ENCODE measurements at places on chromosomes 12 and 14.

DNA sequence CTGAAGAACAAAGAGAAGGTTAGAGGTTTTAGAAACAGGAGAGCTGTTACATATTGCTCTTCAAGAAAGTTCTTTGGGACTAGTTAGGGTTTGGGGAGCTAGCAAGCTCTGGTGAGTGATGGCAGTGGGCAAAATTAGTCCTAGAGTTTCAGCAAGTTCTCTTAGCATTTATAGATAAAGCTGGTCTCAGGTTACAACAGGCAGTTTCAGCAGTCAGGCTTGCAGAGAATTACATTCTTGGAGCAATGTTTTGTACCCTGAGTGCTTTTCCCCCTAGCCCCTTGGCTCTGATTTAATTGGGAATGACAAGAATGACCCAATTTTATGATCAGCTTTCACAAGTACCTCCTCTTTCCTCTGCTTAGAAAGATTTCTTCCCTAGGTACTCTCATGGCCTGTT, 21.4 kb upstream of the EID3 start:
- no peak for DNase-seq

DNA sequence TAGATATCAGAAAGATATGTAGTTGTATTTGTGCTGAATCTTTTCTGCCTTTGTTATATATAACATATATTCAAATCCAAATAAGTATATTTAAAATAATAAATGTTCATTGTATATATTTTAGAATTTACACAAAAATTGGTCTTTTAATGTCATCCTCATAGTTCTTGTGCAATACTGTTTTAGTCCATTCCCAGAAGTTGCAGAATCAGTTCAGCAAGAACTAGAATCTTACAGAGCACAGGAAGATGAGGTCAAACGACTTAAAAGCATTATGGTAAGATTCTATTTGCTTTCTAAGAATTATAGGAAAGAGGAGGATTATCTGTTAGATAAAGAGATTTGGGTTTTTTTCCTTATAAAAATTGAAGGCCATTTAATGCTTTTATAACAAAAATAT, 51.0 kb downstream of the SCFD1 start:
- DNase-seq: no peak

GRCh38 chr12:62629971-62630739, 163.5 kb downstream of the MON2 start:
- DNase-seq: no peak

GRCh38 chr14:99590746-99591555, 13.1 kb downstream of the CCDC85C start:
- no peak for DNase-seq

- no peak for DNase-seq
These were observed 30.9 kb upstream of the TUBA1C start for GRCh38 chr12:49233842-49234526.

DNA sequence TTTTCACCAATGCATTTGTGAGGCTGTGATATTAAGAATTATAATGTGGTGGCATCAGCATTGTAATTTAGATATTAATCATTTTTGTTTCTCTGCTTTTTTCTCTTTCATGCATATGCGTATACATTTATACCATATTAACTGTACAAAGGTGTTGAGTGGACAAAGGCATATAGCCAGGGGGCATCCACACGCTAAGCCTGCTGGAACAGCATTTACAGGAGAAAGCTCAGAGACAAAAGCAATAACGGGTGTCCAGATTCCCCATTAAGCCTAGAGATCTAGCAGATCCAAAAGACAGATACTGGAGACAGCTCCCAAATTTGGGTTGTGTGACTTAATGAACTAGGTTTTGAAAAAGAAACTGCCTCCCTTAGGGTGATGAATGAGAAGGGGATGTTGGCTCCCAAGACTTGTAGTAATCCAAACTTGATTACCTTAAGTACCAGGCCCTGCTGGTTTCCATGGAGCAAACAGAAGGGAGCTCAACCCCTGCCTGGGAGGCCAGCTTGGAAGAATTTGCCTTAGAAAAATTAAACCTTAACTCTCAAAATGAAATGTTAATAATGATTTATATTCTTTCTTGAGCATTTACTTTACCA, 181.9 kb downstream of the SLC6A15 start:
- DNase-seq: no peak

GRCh38 chr12:77161944-77162343, 96.6 kb upstream of the E2F7 start:
- no peak for DNase-seq

DNA sequence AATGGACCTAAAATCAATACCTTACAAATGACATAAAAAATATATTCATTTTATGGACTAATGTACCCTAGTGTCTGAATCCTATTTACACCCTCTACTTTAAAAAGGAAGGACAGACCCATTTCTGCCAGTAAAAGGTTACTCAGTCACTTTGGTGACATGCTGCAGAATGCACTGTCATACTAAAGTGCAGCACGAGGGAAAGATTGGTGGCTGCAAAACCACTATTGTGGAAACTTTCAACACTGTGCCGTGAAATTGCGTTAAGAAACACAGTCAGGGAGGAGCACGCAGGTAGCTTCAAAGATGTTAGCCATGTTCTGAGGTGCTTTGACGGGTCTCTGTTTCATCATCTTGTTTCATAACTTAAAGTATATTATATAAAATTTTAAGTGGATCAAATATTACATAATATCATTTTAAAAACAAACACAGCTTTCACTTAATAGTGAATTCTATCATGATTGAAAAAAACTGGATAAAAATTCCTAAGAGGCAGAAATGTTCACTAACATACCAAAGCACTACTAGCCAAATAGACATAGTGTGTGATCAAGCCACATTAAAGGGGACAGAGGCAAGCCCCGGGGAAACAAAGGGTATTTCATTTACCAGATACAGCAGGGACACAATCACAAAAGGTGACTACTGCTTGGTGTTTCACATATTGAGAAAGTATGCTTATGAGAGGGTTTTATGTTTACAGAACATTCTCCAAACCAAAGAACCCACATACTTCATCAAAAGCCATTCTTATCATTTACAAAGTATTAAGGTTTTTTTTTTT, 330.8 kb upstream of the SOX5 start:
- no peak for DNase-seq

DNA sequence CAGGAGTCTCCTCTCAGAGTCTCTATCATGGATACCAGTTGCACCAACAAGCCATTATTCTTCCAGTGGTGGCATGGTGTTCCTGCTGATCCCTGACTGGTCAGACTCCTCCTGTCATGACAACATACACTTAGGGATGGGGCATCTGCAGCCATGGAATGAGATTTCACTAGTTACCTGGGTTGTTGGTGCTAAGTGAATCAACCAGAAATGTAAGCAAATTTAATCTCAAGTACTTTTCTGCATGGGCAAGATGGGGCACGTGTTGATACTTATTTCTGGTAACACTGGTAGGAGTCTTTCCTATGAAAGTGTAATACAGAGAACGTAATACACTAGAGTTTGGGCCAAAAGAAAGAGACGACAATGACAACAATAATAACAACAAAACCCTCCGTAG, 211.5 kb upstream of the FOXN3 start:
- no peak for DNase-seq

DNA sequence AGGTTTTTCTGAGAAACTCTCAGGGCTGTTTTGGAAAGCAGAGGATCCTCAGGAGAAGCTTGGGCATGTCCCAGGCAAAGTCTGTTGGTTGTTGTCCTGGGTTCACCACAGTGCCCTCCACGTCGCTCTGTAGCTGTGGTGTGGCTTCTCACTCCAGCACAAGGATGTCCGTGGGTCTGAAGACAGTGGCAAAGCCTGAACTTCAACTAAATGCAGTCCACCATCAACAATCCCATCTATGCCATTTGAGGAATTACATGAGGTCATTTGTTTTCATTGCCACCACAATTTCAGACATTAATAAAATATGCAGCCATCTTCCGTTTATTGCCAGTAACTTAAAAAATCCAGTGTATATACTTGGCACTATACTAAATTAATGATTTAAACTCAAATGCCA, 272.1 kb downstream of the LRIG3 start:
- DNase-seq: no peak

GRCh38 chr12:50677858-50678257, 86.0 kb upstream of the ATF1 start:
- no peak for DNase-seq

DNA sequence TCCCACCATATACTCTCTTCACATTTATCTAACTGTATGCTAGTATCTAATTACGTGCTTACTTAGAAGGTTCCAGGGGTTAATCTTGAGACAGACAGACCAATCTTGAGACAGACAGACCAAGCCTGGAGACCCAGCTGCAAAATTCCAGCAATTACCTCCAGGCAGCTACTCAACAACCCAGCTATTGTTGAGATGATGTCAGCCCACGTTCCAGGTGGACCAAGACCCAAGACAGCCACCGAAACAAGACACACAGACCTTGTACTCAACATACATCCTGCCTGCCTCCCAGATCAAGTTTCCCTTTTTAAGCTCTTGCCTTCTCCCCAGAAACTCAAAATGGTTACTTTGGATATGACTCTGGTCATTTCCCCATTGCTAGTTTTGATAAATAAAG, 64.9 kb upstream of the VASH1 start:
- no peak for DNase-seq

GRCh38 chr12:72075401-72075800, 136.8 kb downstream of the TPH2 start:
- DNase-seq: no peak

DNA sequence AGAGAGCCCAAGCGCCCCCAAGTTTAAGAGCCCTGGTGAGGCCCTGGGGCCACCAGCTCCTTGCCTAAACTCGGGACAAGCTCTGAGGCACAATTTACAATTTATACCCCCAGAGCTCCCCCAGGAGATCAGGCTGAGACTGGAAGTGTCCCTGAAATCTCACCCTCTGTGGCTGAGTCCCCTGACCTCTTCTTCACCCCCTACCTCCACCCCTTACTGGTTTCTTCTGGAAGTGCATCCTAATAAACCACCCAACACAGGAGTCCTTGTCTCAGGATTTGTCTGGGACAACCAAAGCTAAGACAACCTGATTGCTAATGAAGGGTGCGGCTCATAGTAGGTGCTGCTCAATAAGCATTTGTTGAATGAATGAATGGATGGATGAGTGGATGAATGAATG, 206.4 kb downstream of the BCL11B start:
- DNase-seq: no peak

GRCh38 chr14:100058777-100059437, 6.3 kb upstream of the EVL start:
- DNase-seq: no peak

DNA sequence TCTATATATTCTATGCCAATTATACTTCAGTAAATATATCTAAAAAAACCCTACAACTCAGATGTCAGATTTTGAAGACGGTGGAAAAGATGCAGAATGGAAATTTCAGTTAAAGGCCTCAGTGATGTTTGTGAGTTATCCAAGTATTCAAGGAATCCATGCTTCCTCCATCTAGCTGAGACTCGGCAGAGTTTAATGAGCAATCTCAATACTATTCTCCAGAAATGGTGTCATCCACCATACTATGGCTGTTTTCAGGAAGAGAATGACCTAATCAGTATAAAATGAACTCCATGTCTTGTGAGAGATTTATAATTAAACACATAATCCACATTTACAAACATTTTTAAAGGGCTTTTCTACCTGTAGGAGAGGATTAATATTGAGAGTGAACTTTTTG, 66.0 kb downstream of the KLHL28 start:
- no peak for DNase-seq

DNA sequence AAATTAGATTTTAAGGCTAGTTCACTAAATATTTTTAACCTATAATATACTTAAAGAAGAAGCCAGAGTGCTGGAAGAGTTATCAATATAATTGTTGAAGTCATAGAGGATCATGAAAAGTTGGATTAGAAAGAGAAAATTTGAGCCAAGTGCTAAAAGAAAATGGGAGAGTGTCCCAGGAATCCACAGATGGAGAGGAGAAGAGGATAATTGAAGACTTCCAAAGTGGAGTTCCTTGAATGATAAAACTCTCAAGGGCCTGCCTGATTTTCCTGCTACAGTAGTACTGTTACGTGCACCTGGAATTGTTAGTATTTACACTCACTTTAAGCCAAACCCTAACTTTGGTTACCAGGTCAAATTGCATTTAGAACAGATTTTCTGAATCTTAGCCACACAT, 113.2 kb downstream of the MSRB3 start:
- no peak for DNase-seq

GRCh38 chr12:132998741-132999140, 12.6 kb downstream of the ZNF26 start:
- DNase-seq: no peak

DNA sequence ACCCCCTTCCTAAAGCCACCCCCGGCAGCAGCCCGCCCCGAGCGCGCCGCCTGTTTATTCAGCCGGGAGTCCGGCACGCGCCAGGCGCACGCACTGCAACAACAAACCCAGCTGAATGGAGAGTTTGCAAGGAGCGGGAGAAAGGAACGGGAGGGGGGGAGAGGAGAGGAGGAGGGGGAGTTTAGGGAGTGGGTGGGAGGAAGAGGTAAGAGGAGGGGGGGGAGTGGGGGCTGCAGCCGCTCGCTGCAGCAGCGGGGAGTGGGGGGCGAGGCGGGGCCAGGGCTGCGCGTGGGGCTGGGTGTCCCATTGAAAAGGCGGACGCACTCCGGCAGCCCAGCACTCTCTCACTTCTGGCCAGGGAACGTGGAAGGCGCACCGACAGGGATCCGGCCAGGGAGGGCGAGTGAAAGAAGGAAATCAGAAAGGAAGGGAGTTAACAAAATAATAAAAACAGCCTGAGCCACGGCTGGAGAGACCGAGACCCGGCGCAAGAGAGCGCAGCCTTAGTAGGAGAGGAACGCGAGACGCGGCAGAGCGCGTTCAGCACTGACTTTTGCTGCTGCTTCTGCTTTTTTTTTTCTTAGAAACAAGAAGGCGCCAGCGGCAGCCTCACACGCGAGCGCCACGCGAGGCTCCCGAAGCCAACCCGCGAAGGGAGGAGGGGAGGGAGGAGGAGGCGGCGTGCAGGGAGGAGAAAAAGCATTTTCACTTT, at the start of gene ASCL1:
Gene ASCL1, plus strand, starts transcription at position 336 of the 712 bp plus-strand sequence. CDS start 571 bp downstream, outside the sequence.
- no peak for DNase-seq

DNA sequence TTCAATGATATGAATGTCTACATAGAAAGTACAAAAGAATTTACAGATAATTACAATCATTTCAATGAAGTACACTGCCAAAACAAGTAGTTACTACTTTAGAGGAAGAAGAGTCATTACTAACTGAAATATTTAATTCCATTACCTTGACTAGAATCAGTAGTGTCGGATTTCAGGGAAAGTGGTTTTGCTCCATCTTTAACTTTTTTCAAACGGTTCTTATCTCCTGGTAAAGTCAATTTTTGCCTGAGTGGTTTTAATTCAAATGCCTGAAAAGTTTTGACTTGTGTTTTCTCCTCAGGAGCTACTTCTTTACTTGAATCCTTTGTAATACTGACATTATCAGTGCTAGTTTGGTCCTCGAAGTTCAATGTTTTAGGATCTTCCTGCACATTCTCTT, 6.9 kb downstream of the ZFC3H1 start:
- no peak for DNase-seq

- DNase-seq: no peak
These were observed 70.8 kb downstream of the WNK1 start for GRCh38 chr12:823028-823698.

DNA sequence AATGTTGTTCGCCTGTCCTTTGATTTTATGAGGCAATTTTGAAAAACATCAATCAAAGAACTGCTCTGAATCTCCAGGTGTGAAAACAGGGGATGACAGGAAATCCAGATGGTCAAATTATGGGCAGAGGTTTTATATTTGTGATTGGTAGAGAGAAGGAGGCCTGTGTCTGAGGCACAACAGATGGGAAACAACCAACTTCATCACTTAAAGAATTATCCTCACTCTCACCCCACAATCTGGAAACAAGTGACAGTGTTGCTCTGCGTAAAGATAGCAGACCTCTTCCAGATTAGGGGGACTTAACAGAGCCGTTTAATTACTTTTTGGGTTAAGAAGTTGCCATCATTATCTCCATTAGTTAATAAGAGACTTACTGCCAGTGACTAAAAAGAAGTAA, 64.1 kb upstream of the EGLN3 start:
- no peak for DNase-seq

- DNase-seq: no peak
These were observed 597 bp downstream of the RNF31 start for GRCh38 chr14:24147761-24148428.

Measured in activated CD8-positive, alpha-beta memory T cell treated with anti-CD3 and anti-CD28 coated beads for 1 hour (primary cell).